A172 (cell line): ENCODE measurements at places on chromosomes 2 and 18. TPM values are rescaled to one million over a fixed set of nuclear protein-coding genes. Genes with fewer than 3 reads are reported as not detected.

DNA sequence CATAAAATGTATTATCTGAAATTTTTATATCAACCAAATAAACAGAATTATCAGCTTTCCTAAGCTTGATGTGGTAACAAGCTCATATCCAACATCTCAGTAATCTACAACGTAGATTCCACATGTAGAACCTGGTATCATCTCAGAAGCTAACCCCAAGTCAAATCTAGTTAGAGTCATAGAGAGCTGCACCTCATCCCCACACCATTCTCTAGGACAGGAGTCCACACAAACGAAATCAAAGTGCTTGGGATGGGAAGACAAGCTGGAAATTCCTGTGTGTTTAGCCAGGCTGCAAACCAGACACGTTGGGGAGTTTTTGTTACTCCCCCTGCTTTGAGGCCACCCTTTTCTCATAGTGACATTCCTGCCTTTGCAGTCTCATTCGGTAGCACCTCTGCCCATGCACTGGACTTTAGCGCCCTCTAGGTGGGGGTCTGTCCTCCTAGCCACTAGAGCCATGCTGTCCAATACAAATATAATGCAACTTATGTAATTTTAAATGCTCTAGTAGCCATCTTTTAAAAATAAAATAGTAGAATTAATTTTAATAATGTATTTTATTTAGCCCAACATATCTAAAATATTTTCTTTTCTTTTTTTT lies 28.1 kb upstream of the SATB2 start:
- peak; percentile 83 for DNase-seq

DNA sequence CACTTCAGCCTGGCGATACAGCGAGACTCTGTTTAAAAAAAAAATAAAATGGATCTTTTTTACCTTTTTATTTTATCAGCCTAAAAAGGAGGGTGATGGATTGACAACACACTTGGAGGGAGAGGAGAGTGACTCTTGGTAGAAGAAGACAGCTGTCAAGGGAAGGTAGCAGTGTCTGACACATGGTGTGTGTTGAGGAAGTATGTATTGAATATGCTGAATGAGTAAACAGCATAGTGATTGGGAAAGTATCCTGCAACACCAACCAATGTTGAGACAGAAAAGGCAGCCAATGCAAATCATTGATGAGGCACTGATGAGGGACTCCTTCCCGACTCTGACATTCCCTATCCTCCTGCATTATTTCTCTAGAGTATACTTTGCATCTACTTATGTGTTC lies 306.4 kb downstream of the LPIN1 start:
- no peak for DNase-seq

DNA sequence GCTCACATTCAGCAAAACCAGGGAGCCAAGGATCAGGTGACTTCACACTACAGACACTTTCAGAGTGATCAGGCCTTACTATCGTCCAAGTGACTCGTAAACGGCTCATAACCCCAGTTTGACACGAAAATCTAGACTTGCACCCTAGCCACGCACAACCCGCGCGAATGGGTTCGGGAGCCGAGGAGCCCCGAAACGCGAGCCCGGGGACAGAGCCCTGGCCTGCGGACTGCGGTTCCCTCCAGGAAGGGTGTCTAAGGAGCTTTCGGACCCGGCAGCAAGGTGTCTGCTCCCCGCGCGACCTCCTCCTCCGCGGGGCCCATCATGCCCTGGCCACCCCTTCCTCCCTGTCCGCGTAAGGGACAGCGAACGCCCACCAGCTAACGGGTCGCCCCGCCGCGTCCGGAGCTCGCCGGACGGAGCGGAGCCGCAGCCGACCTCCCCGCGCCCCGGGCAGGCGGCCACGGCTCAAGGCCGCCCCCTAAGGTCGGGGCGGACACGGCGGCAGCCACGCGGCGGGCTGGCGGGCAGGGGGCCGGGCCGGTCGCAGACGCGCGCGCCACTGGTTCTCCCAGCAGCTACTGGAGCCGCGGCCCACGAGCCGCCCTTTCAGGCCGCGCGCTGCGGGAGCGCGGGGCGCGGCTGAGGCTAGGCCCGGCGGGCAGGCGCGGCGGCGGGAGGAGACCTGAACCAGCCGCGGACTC lies 575 bp downstream of the ATL2 start:
- DNase-seq = peak; percentile 70

Gene C2orf81
- total RNA-seq = 2.3 and 3.5 TPM in 2 replicates

Gene SLC16A14
- total RNA-seq = not detected in 2 replicates

Gene SH3YL1
- total RNA-seq = 21.4 and 22.5 TPM in 2 replicates

Gene FBXO41
- total RNA-seq = 2.4 and 2.9 TPM in 2 replicates

Gene IL36A
- not detected in 2 replicates for total RNA-seq
